Left ventricle myocardium superior (tissue), 1 donor: ENCODE measurements at places on chromosomes 16 and 17. TPM values are rescaled to one million over a fixed set of nuclear protein-coding genes. Genes with fewer than 3 reads are reported as not detected.
A peak's percentile ranks its signal among the peaks of the same experiment; 100 is the strongest.

RPS15A gene
- 683 TPM for total RNA-seq

MIEN1 gene
- total RNA-seq: 49.3 TPM

PPY gene
- total RNA-seq: not detected

OTOA gene
- total RNA-seq: not detected

ABCC11 gene
- total RNA-seq: not detected

TP53I13 gene
- 40.1 TPM for total RNA-seq

OMG gene
- 0.32 TPM for total RNA-seq

NFATC3 gene
- total RNA-seq: 24.7 TPM

SLFN12 gene
- 3.1 TPM for total RNA-seq

CD19 gene
- not detected for total RNA-seq

SLC6A2 gene
- total RNA-seq: not detected

RAPGEFL1 gene
- 3.8 TPM for total RNA-seq

PRCD gene
- 4.3 TPM for total RNA-seq

KRT33B gene
- total RNA-seq: not detected

DNA sequence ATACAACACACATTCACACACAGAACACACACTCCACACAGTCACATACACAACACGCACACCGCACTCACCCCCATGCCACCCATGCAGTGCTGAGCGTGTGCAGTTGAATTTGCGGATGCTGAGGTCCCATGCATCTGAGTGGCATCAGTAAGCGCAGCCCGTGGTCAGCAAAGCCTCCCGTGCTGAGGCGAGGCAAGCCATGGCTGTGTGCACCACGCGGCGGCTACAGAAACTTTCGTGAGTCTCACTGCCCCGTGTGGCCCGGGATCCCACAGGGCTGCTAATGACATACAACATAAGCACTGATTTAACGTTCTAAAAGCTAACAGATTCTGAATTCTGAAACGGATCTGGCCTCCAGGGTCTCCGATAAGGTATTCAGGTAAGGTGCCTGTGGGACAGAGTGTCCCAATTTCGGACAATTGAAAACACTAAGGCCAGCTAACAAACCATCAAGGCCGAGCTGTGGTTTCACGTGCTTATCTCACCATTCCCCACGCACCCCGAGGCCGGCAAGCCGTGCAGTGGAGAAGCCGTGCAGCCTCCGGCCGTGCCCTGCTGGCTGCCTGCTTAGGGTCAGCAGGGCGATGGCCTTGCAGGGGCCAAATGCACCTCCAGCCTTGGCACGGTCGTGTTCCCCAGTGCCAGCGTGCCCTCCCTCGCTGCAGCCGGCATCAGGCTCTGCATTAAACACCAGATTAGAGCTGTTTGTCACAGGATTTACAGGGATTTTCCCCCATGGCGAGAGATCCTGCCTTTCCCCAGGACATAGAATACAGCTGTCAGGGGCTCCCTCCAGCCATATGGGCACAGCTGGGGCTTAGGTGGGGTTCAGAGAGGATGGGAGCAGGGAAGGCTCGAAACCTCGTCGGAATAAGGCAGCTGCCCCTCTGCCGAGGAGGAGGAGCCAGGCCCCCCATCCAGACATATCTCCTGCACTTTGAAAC, 191.7 kb downstream of the C16orf95 start:
- DNase-seq: peak; percentile 42

- DNase-seq: no peak
Observed at GRCh38 chr17:68228817-68229570, 18.8 kb upstream of the AMZ2 start.

DNA sequence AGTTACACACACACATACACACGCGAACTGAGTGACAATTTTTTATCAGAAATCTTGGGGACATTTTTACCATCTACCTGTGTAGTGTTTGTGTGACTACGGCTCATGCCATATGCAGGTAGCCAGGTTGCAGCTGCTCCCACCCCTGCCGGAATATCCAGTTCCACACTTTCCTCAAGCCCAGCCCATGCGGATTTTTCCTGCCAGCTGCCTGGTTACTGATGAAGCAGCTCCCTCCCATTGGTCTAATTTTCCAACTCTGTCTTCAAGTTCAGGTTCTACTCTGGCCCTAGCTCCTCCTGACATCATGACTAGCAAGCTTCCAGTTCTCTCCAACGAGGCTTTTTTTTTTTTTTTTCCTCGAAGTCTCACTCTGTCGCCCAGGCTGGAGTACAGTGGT, 4.8 kb downstream of the GSG1L2 start:
- peak; percentile 41 for DNase-seq

DNA sequence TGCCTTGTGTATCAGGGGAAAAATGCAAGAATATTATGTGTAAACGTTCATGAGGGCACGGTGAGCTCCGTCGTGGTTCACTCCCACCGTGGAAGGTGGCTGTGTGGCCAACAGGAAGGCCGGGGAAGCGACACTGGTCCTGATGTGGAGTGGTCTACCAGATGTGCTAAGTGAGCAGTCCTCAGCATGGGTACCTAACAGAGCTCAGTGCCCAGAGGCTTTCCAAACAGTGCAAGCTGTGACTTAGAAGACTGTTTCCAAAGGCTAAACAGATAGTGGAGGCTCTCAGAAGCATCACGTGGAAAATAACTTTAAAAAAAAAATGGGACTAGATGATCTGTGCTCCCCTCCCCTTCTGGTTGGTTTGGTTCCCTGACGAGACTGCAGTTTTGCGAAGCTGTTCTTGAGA, 199.3 kb upstream of the CHMP6 start:
- DNase-seq: no peak

GRCh38 chr16:27642756-27643155, 92.8 kb downstream of the KATNIP start:
- DNase-seq: no peak

- no peak for DNase-seq
Observed at GRCh38 chr17:28478712-28479615, 5.5 kb downstream of the SLC13A2 start.

DNA sequence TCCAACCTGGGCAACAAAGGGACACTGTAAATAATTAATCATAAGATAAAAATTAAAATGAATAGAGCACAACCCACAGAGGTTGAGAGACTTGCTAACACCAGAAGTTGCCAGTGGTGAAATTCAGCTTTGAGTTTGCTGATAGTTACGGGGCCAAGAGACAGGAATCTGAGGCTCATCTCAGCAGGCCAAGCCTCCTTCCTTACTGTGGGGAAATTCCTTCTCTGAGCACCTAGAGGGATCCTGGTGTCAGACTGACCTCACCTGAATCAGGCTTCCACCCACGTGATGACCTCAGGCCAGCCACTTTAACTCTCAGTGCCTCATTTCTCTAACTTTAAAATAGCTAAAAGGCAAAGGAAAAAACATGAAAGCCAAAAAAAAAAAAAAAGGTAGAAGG, 4.7 kb downstream of the ABAT start:
- DNase-seq: no peak

DNA sequence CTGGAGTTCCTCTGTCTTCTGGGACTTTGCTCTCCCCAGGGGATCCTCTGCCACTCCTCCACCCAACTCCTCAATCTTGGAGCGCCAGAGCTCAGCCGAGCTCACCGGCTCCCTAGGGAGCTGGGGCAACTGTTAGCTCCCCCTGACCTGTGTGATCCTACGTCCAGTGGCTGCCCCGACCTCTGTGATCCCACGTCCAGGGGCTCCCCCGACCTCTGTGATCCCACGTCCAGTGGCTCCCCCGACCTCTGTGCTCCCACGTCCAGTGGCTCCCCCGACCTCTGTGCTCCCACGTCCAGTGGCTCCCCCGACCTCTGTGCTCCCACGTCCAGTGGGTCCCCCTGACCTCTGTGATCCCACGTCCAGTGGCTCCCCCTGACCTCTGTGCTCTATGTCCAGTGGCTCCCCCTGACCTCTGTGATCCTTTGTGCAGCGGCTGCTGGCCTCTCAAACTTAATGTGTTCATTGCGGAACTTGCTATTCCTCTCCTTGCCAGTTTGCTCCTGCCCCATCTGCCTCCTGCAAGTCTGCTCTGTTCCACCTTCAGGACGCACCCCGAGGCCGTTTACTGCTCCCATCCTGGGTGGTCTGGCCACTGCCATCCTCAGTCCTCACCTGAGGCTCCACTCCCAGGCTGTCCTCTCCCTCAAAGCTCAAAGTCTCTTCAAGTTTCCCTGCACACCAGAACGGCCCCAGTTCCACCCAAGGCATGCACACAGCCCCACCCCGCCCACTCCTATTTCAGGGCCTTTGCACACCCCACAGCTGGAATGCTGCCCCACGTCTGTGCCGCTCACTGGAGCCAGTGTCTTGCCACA, 2.8 kb downstream of the VPS9D1 start:
- no peak for DNase-seq

GRCh38 chr16:27401768-27402568, at the start of gene IL21R:
IL21R (plus strand) TSS chr16:27402174; CDS start chr16:27430072, 27,898 bp downstream.
- peak; percentile 84 for DNase-seq

DNA sequence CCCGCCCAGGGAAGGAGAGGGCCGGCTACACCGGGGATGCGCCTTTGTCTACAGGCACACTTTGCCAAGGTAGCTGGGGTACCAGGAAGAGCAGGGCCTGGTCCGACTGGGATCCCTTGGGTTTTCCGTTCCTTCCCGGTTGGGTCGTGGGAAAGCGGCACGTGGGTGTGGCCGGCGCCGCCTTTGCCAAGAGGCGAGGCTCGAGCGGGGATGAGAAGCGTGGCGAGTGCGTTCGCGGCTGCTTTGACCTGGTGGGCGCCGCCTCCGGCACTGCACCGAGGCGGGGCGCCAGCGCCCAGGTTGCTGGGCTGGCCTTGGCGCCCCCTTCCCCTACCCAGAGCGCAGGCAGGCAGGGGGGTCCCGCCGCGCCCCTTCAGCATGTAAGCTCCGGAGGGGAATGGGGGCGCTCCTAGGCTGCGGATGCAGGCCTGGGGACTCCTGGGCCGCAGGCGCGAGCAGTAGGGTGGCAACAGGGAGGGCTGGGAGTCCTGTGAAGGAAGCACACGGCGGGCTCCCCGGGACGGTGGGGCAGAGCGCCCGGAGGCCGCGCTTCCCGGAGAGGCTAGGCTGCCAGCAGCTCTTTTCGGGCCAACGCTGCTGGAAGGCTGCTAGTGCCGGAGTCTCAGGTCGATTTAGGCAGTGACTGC, 2.0 kb downstream of the HAS3 start:
- peak; percentile 55 for DNase-seq

GRCh38 chr16:48452991-48453760, 68.0 kb upstream of the SIAH1 start:
- DNase-seq: peak; percentile 48

- DNase-seq: peak; percentile 67
Observed at GRCh38 chr16:86508947-86509758, 1.2 kb upstream of the FOXF1 start.

GRCh38 chr17:60327134-60327900, 64.6 kb downstream of the USP32 start:
- no peak for DNase-seq

DNA sequence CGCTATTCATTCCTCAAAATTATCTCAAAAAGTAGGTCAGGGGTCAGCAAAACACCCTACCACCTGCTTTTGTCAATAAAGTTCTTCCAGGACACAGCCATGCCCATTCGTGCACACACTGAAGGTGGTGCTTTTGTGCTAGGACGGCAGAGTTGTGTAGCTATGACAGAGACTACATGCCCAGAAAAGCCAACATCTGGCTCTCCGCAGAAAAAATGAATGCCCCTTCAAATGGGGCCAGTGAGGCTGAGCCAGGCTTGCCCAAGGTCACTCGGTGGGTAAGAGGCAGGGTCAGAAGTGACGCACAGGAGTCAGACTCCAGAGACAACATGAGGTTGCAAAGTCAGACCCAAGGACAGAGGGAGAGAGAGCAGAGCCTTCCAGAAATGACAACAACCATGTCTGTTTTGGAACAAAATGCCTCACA, 200.1 kb downstream of the XYLT1 start:
- DNase-seq: no peak

GRCh38 chr16:72576189-72576588, 404.2 kb upstream of the PMFBP1 start:
- no peak for DNase-seq

GRCh38 chr16:86984343-86984742, 332.8 kb downstream of the C16orf95 start:
- DNase-seq: no peak

GRCh38 chr17:44610871-44611270, 45.4 kb upstream of the MEIOC start:
- DNase-seq: no peak

GRCh38 chr17:79188048-79188447, 113.4 kb downstream of the ENGASE start:
- peak; percentile 48 for DNase-seq

DNA sequence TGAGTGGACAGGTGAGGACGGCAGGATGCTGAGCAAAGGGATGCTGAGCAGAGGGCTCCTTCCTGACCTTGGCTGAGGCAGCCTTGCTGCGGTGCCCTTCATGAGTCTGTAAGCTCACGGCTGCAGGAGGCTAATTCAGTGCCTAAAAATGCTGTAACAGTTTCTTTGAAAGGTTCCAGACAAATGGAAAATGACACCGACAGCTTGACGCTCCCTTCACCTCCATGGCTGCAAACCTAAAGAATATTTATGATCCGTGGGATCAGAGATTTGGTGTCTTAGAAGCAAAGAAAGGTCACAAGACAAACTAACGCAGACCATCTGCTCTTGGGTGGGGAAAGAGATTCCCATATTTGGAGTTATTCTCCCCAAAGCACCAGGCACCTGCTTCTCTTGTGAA, 28.0 kb downstream of the TOM1L2 start:
- no peak for DNase-seq

- no peak for DNase-seq
Observed at GRCh38 chr16:12405089-12405488, 398.6 kb downstream of the CPPED1 start.

- no peak for DNase-seq
Observed at GRCh38 chr16:57165938-57166337, 19.9 kb downstream of the PSME3IP1 start.

DNA sequence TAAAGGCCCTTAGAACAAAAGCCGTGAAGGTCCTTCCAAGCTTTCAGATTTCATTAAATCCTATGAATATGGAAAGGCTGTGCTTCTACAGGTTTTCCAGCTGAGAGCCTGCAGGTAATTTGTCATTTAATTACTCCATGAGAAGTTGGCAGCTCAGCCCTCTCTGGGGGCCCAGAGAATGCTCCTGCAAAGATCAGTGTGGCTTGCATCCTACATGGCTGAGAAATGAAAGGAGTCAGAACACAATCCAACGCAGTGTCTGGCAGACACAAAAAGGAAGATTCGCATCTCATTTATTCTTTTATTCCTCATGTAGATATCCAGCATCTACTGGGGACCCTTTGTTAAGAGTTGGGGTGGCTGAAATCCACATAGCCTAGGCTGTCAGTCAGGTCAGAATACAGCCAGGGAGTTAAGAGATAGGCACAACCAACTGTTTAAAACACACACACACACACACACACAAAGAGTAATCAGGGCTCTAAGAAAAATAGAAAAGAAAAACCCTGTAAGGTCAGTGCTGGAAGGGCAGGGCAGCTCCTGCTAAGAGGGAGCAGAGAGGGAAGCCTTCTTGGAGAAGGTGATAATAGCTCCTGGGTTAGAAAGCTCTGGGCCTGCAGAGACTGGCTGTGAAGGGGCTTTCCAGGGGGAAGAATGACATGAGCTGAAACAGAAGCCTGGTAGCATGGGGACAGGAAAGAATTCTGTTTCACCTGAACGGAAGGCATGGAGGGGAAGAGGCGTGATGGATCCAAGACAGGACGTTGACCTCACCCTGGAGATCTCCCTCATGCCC, 46.9 kb upstream of the WSCD1 start:
- DNase-seq: no peak

- no peak for DNase-seq
Observed at GRCh38 chr16:83437036-83437435, 370.7 kb upstream of the HSBP1 start.

- DNase-seq: no peak
Observed at GRCh38 chr16:56866955-56867830, 2.2 kb downstream of the SLC12A3 start.
